ENCODE measurements at places on chromosomes 11 and 22.

DNA sequence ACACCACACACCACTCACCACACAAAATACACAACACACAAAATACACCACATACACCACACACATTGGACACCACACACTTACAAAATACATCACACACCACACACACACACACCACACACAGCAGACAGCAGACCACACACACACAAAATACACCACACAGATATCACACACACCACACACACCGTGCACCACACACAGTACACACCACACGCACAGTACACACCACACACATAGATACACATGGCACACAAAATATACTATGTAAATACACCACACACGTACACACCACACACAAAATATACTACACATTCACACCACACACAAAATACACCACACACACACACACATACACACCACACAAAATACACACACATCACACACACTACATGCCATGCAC, 1243.5 kb downstream of the BRD1 start:
- DNase-seq = no peak

DNA sequence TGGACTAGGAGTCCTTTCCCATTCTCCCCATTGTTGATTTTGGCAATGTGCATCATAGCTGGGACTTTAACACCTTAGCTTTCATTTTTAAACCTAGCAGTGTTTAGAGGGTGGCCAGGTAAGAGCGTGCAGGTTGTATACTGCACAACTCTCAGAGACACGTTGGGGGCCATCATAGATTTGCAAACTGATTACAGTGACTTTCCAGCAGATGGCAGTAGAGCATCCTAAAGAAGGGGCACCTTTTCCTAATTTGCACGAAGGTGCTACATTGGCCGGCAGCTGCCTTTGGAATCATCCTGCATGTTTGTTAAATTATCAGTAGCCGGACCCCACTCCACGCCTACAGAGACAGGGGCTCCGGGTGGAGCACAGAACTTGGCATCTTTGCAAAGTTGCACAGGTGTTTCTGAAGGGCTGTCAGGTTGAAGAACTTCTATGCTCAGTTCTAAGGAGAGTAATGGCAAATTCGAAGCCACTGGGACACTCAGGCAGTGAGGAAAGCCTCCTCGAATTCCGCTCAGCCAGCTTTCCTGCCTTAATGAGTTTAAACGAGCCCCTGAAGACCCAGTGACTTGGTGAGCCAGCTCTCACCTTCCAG, 7.7 kb downstream of the LHFPL7 start:
- DNase-seq = peak; percentile 59

DNA sequence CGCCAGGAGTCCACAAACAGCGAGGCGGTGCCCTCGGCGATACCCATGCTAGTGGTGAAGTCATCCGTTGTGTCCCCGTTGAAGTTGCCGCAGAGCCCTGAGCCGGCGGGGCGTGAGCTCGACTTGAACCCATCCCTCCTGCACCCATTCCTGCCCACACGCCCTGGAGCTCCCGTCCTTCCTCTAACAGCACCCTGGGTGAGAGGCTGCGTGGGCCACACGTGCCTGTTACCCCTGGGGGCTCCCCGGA, 8.3 kb downstream of the MUC6 start:
- no peak for DNase-seq

DNA sequence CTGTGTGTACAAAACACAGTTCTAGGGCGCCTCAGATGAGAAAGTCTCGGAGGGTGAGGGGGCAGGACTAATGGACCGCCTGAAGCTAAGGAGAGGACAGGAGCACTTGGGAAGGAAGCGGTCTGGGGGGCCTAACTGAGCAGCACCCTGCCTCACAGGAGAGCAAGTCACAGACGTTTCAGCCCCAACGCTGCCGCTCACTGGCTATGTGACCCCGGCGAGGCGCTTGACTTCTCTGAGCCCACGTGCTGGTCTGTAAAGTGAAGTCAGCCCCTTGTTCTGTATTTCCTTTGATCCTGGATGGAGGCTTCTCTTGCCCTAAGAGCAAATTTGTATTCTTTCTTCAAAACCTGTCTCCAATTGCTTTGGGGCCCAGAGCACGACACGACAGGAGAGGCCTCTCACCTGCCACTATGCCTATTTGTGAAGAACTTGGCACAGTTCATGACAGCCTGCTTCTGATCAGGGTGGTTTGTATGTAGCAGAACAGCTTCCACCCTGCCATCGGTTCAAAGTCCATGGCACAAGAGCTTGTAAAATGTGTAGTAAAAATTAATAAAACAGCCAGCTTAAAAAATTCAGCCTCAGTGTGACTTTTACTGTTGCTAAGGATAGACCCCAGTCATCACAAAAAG, 59.1 kb downstream of the WNT11 start:
- DNase-seq = peak; percentile 46

GRCh38 chr11:76916712-76917111, 56.0 kb downstream of the ACER3 start:
- no peak for DNase-seq

DNA sequence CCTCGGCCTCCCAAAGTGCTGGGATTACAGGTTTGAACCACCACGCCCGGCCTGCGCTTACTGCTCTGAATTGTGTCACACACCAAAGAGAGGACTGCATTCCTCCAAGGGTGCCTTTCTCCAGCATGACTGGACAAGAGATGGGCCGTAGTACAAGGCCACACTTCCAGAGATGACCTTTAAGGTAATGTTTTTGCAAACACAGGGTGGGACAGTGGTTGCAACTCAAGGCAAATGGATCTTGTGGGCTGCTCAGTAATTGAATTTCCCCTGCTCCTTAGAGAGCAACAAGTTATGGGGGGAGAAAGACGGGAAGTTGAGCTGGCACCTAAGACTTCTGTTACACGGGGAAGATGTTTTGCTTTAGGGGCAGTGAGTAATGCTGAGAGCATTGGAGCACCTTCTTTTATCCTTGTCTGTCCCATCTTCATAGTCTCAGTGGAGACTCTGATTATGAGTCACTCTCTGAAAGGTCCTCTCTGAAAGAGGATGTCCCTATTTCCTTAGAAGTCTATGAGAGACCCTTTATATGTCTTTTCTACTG, 66.3 kb downstream of the C11orf91 start:
- peak; percentile 15 for DNase-seq

DNA sequence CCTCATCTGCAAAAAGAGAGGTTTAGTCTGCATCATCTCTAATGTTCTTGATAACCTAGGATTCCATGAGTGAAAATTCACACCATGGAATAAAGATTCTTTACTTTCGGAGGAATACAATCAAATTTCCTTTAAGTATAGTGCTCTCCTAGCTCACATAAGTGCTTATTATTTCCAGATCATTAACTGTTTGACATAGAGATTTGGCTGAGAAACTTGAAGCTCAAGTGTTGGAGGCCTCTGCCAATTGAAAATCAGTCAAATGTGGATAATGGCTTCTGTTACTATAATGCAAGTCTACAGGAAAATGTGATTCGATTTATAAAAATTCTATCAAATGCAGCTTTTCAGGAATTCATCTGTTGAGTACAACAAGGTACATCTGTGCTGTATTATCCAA, 144.6 kb downstream of the KIF18A start:
- DNase-seq = no peak

DNA sequence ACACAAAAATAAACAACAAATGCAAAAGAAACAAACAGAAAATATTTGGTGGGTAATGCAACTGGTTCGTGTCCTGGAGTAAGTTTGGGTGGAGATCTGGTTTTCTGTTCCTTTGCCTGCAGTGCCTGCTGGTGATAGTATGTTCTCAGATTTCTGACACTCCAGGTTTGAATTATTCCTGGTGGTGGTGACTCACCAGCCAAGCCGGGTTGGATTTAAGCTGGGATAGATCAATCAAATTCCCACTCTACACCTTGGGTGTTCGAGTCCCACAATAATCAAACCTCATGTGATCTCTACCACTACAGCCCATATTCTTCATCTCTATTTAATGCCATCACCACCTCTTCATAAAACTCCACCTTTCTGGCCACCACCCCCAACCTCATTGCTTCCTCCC, 421.8 kb downstream of the NTM start:
- DNase-seq = peak; percentile 54

GRCh38 chr22:22979121-22979724, 91.1 kb upstream of the GNAZ start:
- no peak for DNase-seq
